ENCODE measurements at places on chromosomes 12 and 14. TPM values are rescaled to one million over a fixed set of nuclear protein-coding genes. Genes with fewer than 3 reads are reported as not detected.

The FGF6 gene
- total RNA-seq: not detected

The PRB3 gene
- total RNA-seq: not detected

The TTC6 gene
- total RNA-seq: 0.45 TPM

The HOXC10 gene
- total RNA-seq: 3.0 TPM

The KRT71 gene
- not detected for total RNA-seq

The USP15 gene
- 34.3 TPM for total RNA-seq

The LRRC9 gene
- not detected for total RNA-seq

The C12orf57 gene
- total RNA-seq: 261 TPM
